T-helper 9 cell (primary cell): ENCODE measurements at places on chromosomes 2 and 18.

DNA sequence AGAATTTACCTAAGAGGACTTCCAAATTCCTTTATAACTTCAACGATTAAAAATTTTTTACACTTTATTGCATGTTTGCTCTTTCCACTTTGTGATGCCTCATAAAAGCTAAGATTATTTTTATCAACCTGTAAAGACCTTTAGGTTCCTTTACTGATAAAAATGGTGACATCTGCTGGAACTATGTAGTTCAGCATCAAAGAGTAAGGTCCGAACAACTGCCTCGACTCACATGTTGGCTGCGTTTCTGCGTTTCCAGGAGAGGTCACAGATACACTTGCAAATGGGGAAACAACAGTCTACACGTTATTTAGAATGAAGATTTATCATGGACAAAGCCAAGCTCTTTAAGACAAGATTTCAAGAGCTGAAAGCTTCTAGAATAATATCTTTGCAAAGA, 18.8 kb upstream of the TMX3 start:
- no peak for DNase-seq

- DNase-seq = no peak
Measured at GRCh38 chr18:54873884-54874255, 45.6 kb downstream of the RAB27B start.

- DNase-seq = no peak
Measured at GRCh38 chr2:195795879-195796278, 138.9 kb downstream of the SLC39A10 start.

GRCh38 chr2:235358981-235359471, 134.8 kb upstream of the AGAP1 start:
- no peak for DNase-seq

GRCh38 chr2:21234001-21234400, 110.2 kb downstream of the TDRD15 start:
- DNase-seq = no peak

DNA sequence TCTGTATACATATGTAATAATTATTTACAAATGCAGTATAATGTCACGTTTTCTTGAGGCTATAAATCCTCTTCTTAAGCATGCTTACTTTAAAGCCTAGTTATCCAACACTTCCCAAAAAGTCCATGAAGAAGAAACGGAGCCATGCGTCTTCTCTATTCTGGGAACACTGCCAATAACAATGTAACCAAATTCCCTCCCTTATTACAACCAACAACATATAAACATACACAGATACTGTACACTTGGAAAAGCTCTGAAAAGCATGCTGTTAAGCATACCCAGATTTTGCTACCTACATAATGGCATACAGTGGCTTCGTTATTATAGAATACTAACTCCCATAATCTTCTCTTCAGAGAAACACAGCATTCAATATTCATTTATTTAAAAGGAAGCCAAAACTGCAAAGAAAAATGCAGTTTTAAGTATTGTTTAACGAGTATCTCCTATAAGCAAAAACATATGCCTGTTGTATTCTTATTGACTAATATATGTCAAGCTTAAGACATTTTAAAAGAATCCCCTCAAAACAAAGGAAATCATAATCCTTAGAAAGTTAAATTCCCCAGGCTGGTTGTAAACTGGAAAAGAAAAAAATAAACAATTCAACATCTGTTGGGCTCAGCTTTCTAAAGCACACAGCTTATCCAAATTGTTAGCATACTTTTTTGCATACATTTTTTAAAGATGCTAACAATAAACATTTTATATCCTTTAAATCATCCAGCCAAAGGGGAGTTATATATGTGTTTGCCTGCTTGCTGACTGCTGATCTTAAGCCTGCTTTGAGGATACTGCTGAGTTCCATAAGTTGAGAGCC, 83.4 kb downstream of the SLC25A12 start:
- no peak for DNase-seq

GRCh38 chr2:43455731-43456642, 139.9 kb downstream of the THADA start:
- DNase-seq = no peak

DNA sequence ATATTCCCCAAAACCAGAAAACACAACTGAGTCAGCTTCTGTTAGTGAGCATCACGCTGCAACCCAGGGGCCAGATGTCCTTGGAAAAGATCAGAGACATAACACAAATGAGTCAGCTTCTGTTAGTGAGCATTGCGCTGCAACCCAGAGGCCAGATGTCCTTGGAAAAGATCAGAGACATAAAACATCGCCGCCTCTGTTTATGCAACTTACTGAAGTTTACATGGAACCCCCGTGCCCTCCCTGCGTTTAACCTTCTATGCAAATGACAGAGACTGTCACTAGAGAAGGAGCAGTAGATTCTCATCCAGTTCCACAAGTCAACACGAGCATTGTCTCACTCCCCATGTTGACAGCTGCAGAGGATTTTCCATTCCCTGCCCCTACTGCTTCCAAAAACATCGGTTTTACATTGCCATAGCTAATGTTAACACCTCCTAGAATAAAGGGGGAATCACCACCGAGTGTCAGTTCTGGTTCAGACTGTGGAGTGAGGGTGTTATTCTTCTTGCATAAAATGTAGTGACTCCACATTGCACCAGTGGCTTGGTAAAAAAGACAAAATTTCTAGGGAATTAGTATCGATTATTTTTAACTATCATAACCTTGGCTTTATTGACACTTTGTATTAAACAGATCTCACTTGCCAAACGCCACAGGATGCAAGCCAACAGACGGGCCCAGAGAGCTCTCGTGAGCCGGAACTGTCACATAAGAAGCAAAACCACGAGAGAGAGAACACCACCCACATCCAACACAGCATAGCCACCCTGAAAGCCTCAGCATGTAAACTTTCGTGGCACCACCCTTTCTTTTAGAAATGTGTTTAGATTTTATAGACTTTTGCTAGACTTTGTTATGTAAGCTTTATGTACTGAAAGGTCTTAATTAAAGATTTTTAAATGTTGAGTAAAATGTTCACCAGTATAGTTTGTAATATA, 87.7 kb downstream of the SH3YL1 start:
- peak; percentile 20 for DNase-seq

DNA sequence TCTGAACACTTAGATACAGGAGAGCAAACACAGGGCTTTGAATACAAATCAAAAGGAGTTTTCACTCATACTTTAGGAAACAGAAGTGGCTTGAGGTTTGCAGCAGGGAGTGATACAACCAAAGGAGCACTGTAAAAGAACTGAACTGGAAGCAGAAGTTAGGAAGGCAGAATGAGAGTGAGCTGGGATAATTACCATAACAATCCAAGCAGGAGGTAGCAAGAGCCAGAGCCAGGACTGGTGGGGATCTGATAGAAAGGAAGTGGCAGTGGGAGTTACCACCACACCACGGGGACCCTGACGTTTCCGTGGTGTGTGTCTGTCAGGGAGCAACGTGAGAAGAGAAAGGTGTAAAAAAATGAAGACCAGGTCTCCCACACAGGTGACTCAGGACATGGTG, 81.3 kb upstream of the EPB41L3 start:
- DNase-seq = no peak

GRCh38 chr2:71282493-71282892, 49.1 kb upstream of the ZNF638 start:
- DNase-seq = no peak

- DNase-seq = no peak
Measured at GRCh38 chr2:141103216-141103615, 1027.6 kb downstream of the LRP1B start.

DNA sequence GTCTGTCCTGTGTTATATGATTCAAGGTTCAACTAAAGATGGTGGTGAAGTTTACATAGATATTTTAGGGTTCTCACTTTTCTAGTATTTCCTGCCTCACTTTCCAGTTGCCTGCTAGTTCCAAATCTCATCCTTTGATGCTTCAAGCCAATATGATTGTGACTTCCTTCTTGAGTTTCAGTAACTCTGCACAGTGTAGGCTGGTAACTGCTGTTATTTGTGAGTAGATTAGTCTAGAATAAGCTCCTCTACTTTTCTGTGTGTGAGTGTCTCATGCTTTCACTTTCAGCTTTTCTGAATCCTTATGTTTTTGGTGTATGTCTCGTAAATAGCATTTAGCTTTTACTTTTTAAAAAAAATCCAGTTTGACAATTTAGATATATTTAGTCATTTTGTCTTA, 42.6 kb downstream of the GALNT1 start:
- no peak for DNase-seq

- peak; percentile 23 for DNase-seq
Measured at GRCh38 chr2:38602136-38602731, 494 bp downstream of the HNRNPLL start.

DNA sequence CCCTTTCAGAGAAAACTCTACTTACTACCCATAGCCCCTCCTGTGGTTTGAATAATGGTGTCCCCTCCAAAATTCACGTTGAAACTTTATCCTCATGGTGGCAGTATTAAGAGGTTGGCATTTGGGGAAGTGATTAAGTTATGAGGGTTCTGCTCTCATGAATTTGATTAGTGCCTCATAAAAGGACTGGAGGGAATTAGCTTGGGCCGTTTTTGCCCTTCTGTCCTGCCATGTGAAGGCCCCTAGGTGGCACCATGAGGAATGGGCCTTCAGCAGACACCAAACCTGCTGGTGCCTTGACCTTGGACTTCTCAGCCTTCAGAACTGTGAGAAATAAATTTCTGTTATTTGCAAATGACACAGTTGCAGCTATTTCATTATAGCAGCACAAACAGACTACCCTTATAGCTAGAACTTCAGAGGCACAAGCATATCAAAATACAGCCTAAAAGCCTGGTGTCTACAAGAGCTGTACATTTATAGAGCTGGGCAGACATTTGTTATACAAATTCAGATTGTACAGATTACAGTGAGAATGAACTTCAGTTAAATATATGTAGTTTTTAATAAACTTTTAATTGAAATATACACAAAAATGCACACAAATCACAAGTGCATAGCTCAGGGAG, 2.6 kb upstream of the PTPN2 start:
- DNase-seq = no peak

DNA sequence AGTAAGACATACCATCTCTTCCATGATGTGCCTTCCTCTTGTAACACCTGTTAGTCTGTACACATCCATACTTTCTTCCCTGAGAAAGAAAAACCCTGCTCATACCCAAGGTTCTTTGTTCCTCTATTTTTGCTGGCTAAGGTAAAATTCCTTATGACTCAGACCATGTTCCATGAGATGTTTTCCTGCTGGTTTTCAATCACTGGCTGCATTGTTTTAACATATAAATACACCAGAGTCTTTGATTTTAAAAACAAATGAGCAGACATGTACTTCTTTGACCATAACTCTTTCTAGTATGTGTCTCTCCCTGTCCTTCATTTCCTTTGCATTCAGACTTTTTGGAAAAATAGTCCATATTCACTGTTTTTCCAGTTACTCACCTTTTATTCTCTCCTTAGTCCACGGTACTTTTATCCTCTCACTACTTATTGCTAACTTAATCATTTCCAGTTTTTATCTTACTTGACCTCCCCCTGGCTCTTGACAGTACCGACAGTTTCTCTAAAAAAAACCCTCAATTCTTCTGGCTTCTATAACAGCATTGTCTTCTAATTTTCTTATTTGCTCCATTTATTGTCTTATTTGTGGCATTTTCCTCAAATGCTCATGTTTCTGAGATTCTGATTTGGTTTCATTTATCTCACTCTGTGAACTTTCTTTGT, 4.3 kb downstream of the VAPA start:
- no peak for DNase-seq

DNA sequence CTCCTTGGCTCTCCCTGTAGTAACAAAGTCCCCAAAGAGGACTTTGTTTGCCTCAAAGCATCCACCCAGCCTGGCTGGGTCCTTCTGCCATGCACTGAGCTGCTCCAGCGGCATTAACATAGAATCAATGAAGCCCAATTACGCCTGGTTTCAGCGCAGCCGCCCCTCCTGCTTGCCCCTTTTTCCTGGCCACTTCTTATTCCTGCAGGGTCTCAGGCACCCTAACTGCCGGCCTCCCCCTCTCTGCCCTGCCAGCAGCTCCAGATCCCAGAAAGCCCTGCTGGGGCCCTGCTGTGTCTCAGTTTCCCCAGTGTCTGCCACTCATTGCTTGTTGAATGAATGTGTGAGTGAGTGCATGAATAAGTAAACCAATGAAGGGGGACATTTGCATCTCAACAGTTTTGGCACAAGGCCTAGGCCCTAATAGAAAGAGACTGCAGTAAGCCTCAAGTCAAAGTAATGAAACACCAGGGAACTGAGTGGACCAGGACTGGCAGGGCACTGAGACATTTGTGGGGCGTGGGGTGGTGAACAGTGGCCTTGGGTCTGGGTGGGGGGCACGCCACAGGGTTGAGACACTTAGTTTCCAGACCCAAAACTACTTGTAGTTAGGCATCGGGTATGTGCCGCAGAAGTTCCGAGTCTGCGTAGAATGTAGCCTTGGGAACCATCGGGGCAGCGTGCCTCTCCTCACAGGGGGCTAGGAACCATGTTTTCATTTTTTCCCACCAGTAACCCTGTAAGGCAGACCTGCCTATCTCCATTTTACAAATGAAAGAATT, 60.6 kb downstream of the SMAD7 start:
- DNase-seq = no peak

DNA sequence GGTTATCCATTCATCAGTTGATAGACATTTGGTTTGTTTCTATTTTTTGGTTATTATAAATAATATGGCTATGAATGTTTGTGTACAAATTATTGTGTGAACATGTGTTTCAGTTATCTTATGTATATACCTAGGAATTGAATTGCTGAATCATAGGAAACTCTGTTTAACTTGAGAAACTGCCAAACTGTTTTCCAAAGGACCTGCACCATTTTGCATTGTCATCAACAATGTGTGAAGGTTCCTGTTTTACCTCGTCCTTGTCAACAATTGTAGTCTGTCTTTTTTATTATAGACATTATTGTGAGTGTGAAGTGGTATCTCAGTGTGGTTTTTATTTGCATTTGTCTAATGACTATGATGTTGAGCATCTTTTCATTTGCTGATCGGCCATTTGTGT, 17.1 kb downstream of the PDK1 start:
- no peak for DNase-seq

DNA sequence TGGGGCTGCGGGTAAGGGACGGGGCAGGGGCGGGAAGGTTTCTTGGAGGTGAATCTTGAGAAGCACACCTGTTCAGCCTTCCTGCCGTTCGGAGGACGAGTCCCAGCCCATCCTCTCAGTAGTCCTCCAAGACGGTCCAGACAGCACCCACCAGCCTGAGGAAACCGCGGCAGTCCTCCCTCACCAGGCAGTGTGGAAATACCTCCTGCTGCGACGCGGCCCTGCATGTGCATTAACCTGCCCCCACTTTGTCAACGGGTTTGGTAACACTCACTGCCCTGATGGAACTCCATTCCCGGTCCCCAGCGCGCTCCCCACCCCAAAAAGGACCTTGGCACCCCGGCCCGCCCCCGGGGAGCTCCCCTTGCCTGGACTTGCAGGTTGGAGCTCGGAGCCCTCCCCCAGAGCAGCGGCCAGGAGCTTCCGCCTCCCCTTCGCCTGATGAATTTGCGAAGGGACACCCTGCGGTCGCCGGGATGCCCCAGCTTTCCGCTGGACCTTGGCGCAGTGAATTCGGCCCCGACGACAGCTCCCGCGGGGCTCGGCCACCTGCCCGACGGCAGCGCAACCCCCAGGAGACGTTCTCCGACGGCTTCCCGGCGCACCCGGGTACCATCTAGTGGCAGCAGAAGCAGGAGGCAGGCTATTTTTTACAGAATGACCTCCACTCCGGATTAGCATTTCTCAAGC, 31.5 kb downstream of the ACVR1C start:
- DNase-seq = peak; percentile 28

GRCh38 chr2:227148106-227148505, 15.9 kb downstream of the COL4A4 start:
- no peak for DNase-seq

GRCh38 chr2:46216213-46216612, 81.0 kb upstream of the EPAS1 start:
- no peak for DNase-seq
